GM12864 (cell line): ENCODE measurements at places on chromosomes 16 and 17.

GRCh38 chr17:17666111-17666714 is 15.0 kb upstream of the RAI1 start:
- no peak for DNase-seq

DNA sequence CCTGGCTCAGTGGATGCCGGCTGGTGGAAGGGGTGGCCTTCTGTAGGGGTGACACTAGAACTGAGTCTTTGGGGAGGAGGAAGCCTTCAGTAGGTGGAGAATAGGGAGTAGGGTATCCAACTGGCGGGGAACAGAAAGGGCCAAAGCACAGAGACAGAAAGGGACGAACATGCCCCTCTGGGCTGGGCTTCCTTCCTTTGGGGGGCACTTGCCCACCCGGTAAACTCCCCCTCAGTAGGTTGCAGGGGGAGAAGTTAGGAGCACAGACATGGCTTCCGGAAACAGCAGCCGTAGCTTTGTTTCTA is 774 bp downstream of the ENGASE start:
- no peak for DNase-seq

DNA sequence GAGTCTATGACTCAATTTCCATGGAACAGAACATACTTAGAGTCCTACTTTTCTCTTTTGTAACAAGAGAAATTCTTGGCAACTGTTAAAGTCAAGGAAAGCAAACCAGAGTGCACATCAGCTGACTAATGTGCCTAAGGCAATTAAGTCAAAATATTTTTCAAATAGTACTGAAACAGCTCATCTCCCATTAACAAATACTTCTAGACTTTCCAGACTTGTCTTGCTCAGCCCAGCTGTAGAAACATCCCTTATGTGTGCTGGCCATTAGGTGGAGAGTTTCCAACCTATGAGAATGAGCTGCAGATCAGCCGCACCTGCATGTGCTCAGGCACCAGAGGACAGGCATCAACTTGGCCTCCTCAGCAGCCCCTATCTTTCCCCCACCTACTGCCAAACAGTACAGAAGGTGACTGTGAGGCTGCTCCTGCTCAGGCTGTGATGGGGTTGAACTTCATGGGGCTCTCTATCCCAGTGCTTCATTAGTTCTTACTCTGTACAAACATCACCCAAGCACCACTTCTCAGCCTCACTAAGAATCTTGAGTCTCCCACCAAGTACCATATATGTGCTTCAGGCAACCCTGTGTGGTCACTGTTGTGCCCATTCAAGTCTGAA is 32.2 kb downstream of the TEX2 start:
- no peak for DNase-seq

DNA sequence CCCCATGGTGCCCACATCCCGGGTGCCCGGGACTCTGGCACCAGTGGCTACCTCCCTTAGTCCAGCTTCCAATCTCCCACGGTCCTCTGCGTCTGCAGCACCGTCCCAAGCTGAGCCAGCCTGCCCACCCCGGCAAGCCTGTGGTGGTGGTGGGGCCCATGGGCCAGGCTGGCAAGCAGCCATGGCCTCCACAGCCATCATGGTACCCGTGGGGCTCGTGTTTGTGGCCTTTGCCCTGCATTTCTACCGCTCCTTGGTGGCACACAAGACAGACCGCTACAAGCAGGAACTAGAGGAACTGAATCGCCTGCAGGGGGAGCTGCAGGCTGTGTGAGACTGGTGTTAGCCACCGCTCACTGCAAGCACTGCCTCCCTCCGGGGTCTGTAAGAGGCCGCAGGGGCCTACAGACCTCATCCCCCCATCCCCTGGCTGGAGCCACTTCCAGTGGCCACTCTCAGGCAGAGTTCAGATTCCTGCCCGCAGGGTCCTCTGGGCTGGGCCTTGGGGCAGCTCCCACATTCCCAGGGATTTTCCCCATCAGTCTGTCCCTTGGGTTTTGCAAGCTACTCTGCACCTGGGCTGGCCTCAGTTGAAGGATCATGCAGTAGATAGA is 3.9 kb upstream of the SETD1A start:
- peak; percentile 59 for DNase-seq

DNA sequence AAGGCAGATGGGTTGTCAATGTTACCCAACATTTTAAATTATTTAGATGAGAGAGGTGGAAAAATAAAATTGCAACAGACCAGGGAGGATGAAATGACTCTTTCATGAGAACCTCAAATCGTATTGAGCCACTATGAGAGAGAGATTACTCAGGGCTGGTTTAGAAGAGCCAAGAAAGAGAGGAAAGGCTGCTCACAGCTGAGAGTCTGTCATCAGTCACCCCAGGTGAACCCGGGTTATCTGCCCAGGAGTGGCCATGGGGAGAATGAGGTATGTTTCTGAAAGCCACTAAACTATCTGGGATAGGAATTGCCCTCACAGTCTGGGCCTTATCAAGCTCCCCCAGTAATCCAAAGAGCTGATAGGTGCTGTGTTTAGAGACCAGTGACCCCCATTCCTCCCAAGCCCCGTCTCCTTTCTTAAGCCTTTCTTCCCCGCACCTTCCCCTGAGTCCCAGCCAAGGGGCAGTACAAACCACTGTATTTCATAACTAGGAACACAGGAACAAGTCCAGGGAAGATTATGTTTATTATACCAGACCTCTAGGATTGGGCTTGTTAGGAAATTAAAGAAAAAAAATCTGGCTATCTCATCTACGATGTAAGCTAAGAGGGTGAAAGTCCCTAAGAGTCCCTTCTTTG is 158.9 kb upstream of the NOL11 start:
- DNase-seq: no peak

- no peak for DNase-seq
Observed at GRCh38 chr16:72788269-72788809, 259.6 kb downstream of the ZFHX3 start.

GRCh38 chr16:2846511-2847310 is 11.3 kb downstream of the PRSS22 start:
- no peak for DNase-seq

DNA sequence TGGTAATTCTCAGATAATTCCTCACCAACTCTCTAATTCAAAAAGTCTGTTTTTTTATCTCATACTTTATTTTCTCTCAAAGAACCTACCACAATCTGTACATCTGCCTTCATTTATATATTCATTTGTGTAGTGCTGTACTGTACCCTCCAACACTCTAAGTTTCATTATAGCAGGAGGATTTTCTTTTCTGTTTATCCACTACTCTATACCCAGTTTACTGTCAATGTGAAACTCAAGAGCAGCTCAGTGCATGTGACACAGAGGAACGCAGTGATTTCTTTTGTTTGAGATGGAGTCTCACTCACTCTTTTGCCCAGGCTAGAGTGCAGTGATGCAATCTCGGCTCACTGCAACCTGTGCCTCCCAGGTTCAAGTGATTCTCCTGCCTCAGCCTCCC is 117.8 kb downstream of the ADAMTS18 start:
- no peak for DNase-seq

- no peak for DNase-seq
Observed at GRCh38 chr16:77273-77806, 685 bp upstream of the MPG start.

DNA sequence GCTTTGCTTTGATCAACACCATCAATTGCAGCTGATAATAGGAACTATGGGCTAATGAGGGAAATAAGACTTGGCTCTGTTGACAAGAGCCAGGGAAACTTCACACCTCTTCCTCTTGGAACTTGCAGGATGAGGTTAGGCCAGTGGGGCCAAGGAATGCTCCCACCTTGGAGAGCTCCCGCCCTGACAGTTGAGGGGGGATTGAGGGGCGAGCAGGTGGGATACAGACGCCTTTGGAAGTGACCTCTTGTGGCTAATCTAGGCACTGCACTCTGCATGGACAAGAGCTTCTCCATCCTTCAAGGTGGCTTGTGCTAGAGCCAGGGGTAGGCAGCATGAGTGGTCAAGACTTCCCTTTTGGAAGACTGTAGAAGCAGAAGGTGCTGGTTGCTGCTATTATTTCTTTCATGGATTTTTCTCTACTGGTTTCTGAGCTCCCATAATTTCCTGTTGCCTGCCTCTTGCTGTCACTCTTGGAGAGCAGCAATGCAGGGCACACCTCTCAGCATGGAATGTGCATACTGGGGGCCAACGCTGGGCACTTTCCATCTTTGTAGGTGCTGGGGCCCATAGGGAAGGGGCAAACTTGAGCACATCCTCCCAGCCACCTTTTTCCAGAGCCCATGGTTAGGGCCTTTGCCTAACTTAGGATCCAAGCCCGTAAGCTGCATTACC is 2.3 kb upstream of the PHF12 start:
- no peak for DNase-seq

DNA sequence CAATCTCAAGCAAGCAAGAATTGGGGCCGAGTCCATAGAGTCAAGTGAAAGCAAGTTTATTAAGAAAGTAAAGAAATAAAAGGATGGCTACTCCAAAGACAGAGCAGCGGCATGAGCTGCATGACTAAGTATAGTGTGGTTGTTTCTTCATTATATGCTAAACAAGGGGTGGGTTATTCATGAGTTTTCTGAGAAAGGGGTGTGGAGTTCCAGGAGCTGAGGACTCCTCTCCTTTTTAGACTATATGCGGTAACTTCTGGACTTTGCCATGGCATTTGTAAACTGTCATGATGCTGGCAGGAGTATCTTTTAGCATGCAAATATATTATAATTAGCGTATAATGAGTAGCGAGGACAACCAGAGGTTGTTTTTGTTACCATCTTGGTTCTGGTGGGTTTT is 819.9 kb downstream of the KCNJ2 start:
- no peak for DNase-seq

GRCh38 chr17:66583112-66583748 is 251.7 kb upstream of the CACNG5 start:
- no peak for DNase-seq

DNA sequence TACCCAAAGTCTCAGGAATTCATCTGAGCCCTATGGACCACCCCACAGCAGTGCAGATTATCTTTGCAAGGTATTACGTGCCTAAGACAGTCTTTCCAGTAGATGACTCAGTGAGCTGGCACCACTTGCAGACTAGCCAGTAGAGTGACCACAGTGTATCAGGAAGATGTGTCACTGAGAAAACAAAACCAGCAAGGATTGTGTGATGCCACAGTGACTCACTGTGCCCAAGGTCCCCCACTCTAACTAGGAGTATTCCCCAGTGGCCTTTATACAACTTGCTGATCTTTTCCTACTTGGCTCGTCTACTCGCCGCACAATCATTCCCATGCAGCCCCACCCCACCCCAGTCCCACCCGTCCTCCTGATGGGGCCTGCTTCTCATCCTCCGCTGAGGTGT is 26.8 kb upstream of the PRKCA start:
- DNase-seq: no peak

GRCh38 chr17:27572665-27573064 is 58.3 kb upstream of the LGALS9 start:
- DNase-seq: no peak

- DNase-seq: no peak
Observed at GRCh38 chr17:62738281-62738680, 69.8 kb downstream of the MARCHF10 start.

GRCh38 chr16:66300501-66300900 is 66.0 kb upstream of the CDH5 start:
- DNase-seq: no peak

DNA sequence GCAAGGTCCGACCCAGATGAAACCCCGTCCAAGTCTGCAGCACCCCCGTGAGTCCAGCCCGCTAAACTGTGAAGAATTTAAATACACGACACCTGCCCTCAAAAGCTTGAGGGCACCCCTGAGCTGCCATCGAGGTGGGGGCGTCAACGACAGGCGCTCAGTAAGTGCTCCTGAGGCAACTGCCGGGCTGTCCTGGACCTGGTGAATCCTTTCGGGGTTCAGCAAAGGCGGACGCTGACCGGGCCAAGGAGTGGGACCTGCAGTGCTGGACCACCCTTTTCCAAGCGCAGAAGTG is 512 bp upstream of the ENDOV start:
- no peak for DNase-seq
